ENCODE measurements at places on chromosomes 4 and X.

- DNase-seq = no peak
These were observed 44.6 kb upstream of the LEF1 start for GRCh38 chr4:108213308-108213707.

DNA sequence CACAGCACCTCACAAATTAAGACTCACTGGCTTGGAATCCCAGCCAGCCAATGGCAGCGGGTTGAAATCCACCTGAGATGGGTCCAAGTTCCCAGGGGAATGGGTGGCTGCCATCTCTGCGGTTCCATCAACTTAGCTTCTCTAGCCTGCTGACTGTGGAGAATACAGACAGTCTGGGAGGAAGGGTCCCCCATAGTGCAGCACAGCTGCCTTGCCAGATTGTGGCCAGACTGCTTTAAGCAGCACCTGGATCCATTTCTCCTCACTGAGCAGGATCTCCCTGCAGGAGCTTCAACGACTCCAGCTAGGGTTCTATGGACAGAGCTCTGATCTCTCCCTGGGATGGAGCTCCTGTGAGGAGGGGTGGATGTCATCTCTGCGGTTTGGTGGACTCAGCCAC lies 51.8 kb downstream of the DCK start:
- no peak for DNase-seq

DNA sequence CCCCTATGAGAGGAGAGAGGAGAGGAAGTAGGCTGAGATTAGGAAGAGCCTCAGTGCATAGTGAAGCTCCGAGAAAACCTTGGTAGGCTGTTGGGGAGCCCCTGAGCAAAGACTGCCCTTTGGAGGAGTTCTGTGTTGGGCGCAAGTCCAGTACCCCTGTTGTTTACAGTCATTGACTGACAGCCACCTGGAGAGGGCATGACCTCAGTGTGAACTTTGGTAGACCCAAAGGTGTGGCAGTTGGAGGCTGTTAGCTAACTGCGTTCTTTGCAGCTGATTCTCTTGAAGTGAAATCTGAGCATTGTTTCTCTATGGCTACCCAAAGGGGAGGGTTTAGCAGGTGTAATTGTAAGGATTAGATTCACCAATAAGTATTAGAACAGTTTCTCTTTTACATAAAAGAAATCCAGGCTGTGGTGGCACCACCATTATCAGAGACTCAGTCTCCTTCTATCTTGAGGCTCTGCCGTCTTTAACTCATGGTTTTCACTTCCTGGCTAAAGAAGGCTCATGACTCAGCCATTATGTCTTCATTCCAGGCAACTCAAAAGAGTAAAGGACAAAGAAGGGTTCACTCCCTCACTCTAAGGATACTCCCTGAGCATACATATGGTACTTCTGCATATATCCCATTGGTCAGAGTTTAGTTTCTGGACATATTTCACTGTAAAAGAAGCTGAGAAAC lies 33.4 kb downstream of the ANXA3 start:
- no peak for DNase-seq

- DNase-seq = no peak
These were observed 37.4 kb downstream of the MAML3 start for GRCh38 chr4:140116442-140117104.

GRCh38 chr4:13244444-13244843 lies 239.7 kb downstream of the RAB28 start:
- DNase-seq = no peak

DNA sequence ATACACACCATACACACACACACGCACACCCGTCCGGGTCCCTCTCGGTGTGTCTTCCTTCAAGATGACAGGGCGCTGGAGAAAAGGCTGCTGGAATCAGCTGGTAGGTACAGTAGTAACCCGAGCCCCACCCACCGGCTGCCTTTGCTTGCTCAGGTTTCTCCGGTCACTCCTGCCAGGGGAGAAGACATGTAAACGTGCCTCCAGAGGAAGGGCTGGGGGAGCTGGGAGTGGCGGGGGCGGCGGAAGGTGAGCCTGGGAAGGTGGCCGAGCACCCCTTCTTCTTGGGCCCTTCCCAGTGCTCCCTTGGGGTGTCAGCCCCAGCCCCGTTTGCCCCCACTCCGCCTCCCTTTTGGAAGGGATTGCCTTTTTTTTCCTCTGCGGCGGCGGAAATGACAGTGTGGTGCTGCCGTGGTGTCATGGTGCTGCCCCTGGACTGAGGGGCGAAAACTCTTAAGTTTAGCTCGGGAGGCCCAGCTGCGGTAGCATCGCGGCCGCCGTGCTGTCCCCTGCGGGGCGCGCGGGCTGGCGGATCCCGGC lies at the start of gene MID2:
Gene MID2 (plus strand): TSS at position 169 of the 540 bp plus-strand sequence. CDS start 561 bp downstream, outside the sequence.
- DNase-seq = peak; percentile 32

- DNase-seq = no peak
These were observed 8.1 kb downstream of the RAPGEF2 start for GRCh38 chr4:159110961-159111360.

GRCh38 chrX:102650903-102651241 lies 411 bp upstream of the GPRASP1 start:
- DNase-seq = no peak

DNA sequence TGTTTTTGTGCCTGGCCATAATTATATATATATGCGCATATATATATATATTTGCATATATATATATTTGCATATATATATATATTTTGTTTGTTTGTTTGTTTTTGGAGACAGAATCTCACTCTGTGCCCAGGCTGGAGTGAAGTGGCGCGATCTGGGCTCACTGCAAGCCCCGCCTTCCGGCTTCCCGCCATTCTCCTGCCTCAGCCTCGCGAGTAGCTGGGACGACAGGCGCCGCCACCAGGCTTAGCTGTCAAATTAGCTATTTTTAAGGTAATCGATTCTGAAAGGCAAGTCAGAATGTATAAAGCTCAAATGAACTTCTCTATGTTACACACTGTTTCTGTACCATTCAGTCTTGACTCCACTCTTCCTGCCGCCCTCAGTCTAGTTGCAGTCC lies 273.3 kb downstream of the TRIML1 start:
- no peak for DNase-seq

GRCh38 chr4:37675587-37676290 lies 10.4 kb downstream of the RELL1 start:
- DNase-seq = no peak

DNA sequence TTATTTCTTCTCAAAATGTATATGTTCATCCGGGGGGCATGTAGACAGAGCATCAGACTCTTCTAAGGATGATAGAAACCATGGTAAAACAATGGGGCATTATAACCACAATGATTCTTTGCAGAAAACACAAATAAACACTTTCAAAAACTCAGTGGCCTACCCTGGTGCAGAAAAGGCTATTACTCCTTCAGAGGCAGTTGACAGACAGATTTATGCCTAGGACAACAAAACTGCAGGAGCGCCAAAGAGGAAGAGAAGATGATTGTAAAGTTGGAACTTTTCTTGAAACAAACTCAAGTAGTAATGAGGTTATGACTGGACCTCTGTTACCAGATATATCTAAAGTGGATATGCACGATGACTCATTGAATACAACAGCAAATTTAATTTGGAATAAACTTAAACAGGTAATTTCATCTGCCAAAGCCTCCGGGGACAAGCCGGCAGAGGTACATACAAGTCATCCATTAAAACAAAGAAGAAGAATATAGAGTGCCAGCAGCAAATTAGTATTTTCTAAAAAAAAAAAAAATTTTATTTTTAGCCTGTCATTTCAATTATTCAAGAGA lies 1068.4 kb upstream of the INTU start:
- DNase-seq = no peak

DNA sequence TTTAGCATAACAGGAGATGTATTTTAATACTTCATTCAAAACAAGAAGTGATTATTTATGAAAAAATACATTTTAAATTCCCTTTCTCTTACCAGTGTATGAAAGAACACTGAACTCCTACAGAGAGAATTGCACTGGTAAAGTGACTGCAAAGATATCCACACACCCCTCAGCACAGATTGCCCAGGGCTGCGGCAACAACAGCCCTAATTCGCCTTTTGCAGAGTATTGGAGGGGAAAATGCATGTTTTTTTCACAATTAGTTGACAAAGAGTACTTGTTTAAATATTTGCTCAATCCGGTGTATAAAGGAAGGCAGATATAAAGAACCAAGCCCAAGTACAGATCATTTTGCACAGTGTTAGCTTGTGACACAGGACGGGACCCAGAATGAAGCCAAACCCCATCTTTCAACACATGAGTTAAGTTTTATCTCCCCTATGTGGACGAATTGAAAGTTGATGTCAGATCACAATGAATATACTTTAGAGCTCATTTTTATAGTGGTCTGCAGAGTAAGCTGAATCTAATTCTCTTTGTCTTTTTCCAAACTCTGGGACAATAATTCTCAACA lies 551.4 kb upstream of the IGFBP7 start:
- no peak for DNase-seq

GRCh38 chrX:22118161-22118830 lies 86.2 kb downstream of the PHEX start:
- DNase-seq = no peak

GRCh38 chr4:134544303-134544770 lies 342.7 kb upstream of the PABPC4L start:
- no peak for DNase-seq

- DNase-seq = no peak
These were observed 66.6 kb upstream of the HS3ST1 start for GRCh38 chr4:11495291-11495690.

DNA sequence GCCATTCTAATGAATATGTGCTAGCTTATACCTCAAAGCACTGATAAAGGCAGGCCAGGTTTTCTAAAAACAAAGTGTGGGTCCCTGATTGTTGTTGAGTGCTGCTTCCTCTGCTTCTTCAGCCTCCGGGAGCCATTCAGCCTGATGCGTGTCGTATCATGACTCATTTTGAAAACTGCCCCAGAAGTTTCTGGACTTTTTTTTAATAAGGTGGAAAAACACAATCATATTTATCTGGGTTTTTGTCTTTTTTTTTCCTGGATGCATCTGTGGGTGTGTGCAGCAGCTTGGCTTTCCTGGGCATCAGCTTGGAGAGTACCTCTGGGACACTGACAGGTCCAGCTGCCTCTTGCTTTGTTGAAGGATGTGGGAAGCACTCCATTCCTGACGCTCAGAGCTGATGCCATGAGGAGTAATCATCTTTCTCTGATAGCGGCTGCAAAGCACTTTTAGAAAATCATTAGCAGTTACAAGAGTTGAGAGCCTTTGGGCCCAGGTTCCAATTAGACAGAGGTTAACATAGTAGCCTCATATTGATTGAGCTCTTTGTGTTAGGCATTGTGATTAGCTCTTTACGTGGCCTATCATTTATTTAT lies 66.9 kb downstream of the PARM1 start:
- no peak for DNase-seq

GRCh38 chr4:1205586-1206298 lies 33.4 kb upstream of the SPON2 start:
- no peak for DNase-seq

GRCh38 chr4:20422398-20422797 lies 170.7 kb downstream of the SLIT2 start:
- DNase-seq = peak; percentile 2

DNA sequence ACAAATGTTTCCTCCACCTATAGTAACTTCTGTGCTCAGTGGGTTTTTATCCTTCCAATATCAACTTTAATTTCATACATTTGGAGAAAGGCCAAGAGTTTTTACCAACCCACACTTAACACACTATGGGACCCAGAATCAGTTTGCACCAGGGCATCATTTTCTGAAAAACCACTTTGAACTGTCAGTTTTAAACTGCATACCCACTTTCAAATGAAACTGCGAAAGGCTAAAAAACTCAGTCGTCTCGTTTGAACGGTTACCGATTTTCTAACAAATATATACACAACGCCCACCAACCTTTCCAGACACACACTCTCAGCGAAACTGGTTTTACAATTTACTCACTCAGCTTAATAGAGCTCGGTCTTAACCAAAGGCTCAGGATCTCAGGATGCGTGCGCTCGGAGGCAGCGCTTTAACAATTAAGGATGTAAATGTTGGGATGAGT lies 376 bp downstream of the ABCG2 start:
- DNase-seq = no peak

DNA sequence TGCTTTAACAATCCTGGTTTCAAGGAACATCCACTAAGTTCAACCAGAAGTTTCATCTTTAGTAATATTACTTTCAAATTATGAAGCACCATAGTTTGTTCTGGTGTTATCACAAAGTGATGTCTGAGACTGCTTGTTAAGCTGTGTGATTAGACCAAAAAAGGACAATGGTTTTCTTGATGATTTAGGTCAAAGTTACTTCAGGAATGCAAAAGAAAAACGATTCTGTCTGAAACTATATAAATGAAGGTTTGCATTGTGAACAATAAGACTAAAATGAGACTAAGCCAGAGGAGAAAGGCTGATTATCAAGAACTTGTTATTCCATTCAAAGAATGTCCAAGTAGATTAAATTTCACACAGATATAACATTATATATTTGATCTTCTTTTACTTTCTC lies 122.4 kb upstream of the ETNPPL start:
- DNase-seq = no peak

DNA sequence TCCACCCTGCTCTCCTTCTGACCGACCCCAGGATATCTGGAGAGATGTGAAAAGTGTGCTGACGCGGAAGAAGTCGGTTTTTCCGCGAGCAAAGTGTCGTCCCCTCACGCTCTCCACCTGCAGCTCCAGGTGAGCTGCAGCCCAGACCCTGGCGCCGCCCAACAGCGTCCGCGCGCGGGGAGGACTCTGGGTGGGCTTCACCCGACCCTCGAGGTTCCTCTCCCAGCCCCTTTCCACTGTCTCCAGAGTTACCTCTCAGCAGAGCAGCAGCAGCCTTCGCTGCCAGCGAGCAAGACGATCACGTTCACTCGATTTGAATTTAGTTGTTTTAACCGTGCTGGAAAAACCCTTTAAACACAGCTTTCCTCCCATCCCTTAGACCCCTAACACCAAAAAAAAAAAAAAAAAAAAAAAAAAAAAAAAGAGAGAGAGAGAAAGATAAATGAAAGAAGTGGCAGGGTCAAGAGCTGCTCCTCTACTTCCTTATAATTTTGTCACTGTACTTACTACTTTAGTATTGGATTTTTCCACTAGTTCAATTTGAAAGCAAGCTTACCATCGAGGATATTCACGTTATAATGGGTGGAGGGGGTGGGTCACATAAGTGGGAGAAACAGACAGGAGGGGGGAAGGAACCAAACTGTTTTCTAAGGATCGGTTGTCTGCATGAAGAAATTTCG lies 758 bp upstream of the NR3C2 start:
- DNase-seq = no peak

- DNase-seq = no peak
These were observed 134.4 kb downstream of the PCDH7 start for GRCh38 chr4:30854531-30854930.

- DNase-seq = no peak
These were observed 839 bp downstream of the QDPR start for GRCh38 chr4:17511051-17511450.

DNA sequence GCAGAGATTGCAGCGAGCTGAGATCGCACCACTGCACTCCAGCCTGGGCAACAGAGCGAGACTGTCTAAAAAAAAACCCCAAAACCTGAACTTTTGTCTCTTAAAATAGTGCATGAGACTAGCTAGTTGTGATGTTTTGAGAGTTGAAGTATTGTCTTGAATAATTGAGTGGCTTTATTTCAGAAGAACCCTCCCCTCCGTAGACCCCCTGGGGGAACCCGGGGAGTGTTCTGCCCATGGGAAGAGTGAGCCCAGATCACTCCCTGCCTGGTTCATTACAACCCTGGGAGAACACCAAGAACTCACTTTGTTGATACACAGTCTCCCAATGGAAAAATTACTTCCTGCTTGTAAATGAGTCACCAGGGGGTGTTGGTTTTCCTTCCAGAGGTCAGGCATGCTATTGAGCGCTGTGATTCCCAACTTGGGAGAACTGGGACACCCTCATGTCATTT lies 65.3 kb upstream of the SHISA3 start:
- no peak for DNase-seq

All from activated CD4-positive, alpha-beta T cell treated with anti-CD3 and anti-CD28 coated beads, Interleukin-2, amount 50 U/mL, for 4 hours (primary cell).